ENCODE measurements at places on chromosomes 1 and 21.

- no peak for DNase-seq
Observed at GRCh38 chr1:31799196-31799894, 16.5 kb downstream of the SPOCD1 start.

DNA sequence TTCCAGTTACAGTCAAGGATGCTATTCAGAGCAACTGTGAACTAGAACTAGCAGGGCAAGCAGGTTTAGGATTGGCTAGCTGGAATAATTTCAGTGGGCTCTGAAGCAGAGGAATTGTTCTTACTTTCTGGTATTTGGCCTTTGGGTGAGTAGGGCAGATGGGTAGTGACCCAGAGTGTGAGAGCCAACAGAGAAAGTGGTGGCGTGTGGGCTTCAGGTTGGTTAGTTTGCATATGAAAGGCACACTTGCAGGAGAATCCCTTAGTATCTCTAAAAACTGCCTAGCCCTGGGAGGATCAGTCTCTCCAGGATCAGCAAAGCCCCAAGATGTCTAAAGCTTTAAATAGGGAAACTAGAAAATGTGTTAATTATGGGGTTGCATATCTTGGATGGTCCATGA, 67.6 kb upstream of the LRRC8B start:
- DNase-seq = no peak

GRCh38 chr21:31654340-31654739, 5.2 kb upstream of the SOD1 start:
- DNase-seq = no peak

- no peak for DNase-seq
Observed at GRCh38 chr21:45278156-45278911, 9.4 kb downstream of the POFUT2 start.

GRCh38 chr21:15722591-15723324, 7.0 kb upstream of the USP25 start:
- no peak for DNase-seq

DNA sequence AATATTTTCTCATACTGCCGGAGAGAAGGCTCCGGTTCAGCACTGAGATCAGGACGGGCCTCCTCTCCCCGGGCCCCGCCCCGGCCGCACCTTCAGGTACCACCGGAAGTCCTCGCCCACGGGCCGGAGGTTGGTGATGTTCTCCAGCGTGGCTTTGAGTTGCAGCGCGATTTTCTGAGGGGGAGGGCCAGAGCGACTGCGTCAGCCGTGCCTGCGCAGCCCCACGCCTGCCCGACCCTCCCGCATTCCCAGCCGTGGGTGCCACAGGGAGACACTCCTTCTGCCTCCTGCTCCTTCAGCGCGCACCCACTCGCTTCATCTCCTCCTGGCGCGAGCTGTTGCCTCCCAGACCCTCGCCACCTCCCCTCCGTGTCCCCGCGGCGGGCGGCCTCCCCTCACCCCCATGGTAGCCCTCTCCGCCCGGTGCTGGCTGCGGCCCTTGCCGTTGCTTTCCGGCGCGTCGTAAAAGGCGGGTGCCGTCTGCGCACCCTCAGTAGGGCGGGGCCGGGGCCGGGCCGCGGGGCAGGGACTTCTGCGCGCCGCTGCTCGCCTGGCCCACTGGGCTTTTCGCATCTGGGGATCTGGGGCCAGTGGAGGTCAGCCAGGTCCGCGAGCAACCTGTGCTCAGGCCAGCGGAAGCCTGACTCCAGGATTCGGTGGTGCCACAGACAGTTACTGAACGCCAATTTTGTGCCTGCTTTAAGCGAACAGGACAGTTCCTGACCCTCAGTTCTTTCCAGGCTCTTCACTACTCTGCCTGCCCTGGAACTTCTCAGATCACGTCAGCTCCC, at the start of gene CZIB:
Gene CZIB, minus strand, starts transcription at position 464 of the 791 bp plus-strand sequence. Its CDS starts 59 bp downstream, at position 405.
- DNase-seq = peak; percentile 84

GRCh38 chr1:204074274-204075138, 1.6 kb downstream of the SOX13 start:
- no peak for DNase-seq

- no peak for DNase-seq
Observed at GRCh38 chr1:40392221-40392620, 18.7 kb downstream of the SMAP2 start.

- no peak for DNase-seq
Observed at GRCh38 chr1:42324398-42325013, 10.5 kb downstream of the FOXJ3 start.

- no peak for DNase-seq
Observed at GRCh38 chr1:167631386-167631935, 1.4 kb downstream of the RCSD1 start.

GRCh38 chr1:27931759-27932158, 3.0 kb upstream of the SMPDL3B start:
- DNase-seq = no peak

GRCh38 chr1:197464044-197464443, 196.0 kb downstream of the CRB1 start:
- no peak for DNase-seq

DNA sequence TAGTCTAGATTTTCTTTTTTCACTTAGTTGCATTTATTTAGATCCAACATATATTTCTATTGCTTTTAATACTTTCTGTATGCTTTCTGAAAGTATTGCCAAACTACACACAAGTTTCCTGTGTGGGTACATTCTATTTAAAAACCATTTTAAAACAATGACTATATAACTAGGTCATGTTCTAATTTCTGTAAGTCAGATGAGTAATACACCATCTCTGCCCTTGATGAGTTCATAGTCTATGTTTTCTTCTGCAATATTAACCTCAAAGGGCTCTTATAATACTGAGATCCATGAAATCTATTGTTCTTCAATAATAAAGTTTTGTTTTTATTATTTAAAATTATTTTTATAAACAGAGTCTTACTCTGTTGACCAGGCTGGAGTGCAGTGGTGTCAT, 68.3 kb downstream of the RNASEL start:
- DNase-seq = no peak

DNA sequence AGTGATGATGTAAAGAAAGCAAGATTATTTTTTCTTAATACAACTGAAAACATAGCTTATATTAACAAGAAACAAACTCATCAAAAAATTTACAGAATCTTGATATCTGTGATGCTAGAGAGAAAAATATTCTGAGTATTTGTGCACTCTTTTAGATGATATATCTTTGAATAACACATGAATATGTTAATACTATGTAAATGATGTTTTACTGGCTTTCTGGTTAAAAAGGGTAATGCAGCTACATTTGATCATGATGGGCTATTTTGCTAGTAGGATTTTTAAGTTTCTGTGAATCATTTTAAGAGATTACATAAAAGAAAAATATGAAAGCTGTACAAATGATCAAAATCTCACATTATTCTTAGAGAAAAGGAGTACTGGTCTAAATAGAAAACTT, 114.5 kb downstream of the GRIK1 start:
- DNase-seq = no peak

GRCh38 chr1:209556162-209556690, 27.3 kb upstream of the CAMK1G start:
- DNase-seq = no peak

DNA sequence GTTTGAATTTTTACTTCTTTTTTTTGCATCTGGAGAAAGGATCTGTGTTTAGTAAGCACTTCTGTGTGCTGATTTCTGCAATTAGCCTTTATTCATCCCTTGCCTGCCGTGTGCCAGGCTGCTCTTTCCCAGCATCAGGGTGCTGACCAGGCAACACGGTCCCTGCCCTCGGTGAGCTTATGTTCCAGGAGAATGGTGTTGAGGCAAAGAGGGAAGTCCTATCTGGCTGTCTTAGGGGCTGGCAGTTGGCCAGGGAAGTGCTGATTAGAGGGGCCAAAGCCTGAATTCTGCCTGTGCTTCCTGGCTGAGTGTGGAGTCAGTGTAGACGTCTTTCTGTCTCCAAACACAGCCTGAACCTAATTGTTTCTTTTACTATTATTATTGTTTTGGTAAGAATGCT, 187.1 kb downstream of the CAMTA1 start:
- no peak for DNase-seq

DNA sequence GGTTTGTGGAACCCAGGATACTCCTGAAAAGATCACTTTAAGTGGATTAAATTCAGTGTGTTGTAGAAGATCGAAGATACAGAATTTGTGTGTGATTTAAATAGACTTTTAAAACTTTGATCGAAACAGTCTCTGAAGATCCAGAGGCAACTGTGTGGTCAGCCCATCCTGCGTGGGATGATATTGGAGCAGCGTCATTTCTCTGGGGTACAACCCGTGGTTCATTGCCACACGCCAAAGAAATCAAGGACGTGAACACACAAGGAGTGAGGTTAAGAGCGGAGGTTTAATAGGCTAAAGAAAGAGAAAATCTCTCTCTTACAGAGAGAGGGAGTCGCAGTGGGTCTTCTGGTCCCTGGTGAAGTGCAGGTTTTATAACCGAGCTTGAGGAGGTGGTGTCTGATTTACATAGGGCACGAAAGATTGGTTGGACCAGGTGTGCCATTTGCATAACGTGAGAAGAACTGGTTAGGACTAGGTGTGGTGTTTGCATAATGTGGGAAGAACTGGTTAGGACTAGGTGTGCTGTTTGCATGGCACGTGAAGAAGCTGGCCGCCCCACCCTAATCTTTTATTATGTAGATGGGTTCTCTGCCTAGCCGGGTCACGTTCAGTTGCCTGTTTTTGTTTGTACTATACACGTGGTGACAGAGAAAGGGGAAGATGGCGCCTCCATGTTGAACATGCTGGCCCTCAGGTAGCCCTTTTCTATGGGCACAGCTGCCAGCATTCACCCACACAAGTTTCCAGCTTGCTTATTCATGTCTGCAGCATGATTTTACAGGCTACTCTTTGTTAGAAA, 82.3 kb downstream of the ADSS2 start:
- DNase-seq = no peak

GRCh38 chr1:216448011-216448510, 24.8 kb upstream of the USH2A start:
- no peak for DNase-seq

GRCh38 chr1:28456078-28456477, 49.8 kb upstream of the RCC1 start:
- no peak for DNase-seq

DNA sequence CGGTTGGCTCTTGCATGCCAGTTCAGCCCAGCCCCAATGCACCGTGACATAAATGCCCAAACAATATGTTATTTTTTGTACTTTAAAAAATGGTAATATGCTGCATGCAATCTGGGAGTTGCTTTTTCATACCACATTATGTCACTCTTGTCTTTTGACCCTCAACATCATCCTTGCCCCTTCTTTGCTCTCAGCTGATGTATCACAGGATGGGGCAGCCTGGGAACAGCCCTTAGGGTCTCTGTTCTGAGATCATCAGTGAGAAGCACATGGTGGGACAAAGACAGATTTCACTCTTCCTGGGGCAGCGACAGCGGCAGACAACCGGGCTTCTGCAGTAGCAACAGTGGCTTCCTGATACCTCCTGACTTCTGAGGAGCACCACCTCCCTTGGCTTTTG, 79.5 kb downstream of the SETD4 start:
- no peak for DNase-seq

DNA sequence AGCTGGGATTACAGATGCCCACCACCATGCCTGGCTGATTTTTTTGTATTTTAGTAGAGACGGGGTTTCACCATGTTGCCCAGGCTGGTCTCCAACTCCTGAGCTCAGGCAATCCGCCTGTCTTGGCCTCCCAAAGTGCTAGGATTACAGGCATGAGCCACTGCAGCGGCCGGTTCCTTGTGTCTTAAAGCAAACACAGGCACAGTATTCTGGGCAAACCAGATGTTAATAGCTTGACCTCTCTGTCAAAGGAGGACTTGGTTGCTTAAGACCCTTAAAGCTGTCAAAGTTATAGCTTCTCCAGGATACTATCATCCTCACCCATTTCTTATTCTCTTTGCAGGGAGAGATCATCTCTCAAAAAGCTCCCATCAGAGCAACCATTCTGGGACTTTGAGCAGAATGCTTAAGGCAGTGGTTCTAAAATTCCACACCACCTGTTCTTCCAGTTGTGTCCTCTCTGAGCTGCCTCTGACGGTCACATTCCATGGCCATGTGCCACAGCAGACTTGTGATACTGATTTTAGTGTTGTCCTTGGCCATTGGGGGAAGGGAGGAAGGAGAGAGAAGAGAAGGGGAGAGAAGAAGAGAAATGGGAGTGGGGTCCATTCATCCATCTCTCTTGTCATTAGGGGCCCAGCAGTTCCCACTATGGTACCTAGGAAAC, 81.8 kb downstream of the PBX1 start:
- DNase-seq = no peak

- DNase-seq = no peak
Observed at GRCh38 chr1:205547936-205548827, 43.7 kb downstream of the CDK18 start.

DNA sequence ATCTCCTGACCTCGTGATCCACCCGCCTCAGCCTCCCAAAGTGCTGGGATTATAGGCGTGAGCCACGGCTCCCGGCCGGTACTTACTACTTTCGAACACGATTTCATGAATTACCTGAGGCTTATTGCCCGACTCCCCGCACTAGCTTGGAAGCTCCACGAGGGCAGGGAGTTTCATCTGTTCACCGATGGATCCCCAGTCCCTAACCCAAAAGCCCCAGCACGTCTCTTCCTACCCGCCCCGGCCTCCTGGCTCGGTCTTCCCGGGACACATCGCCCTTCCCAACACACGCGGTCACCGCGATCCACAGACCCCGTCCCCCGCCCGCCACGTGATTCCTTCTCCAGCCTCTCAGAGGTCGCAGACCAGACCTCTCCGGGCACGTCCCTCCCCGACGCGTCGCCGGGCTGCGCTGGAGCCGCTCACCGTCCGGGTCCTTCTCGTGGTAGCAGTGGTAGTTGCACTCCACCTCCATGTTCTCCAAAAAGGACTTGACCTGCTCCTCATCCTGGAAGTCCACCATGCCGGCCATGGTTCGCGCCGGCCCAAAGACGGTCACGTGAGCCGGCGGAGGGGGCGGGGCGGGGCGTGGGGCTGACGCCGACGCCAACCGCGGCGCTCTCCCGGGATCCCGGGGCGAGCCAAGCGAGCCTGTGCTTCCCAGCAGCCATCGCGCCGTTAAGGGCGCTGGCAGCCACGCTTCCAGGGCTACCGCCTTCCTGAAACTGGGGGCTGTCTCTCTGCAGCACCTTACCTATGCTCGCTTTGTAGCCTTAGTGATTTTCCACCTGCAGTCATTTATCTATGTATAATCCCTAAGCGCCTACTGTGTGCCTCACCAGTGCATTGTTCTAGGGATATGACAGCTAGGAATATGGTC, at the start of gene COA7:
Gene COA7, minus strand, starts transcription at position 553 of the 880 bp plus-strand sequence. Its CDS starts 21 bp downstream, at position 532.
- peak; percentile 45 for DNase-seq

DNA sequence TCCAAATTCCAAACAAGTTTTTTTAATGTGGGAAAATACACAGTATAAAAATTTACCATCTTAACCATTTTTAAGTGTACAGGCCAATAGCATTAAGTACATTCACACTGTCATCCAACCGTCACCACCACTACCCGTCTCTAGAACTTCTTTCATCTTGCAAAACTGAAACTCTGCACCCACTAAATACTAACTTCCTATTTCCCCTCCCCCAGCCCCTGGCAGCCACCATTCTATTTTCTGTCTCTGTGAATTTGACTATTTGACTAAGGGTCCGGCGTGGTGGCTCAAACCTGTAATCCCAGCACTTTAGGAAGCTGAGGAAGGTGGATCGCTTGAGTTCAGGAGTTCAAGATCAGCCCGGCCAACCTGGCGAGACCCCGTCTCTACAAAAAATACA, 36.1 kb downstream of the CLSTN1 start:
- peak; percentile 44 for DNase-seq
